ENCODE measurements at places on chromosomes 5 and 9.
A peak's percentile ranks its signal among the peaks of the same experiment; 100 is the strongest.

- H3K27me3 ChIP-seq = no peaks in the 10 kb centered on the region
- H3K36me3 ChIP-seq = no peaks in the 10 kb centered on the region
- H3K4me1 ChIP-seq = no peaks in the 10 kb centered on the region
- no peak overlapping the region for H3K4me3 ChIP-seq
These were observed 103.2 kb downstream of the WNK2 start for GRCh38 chr9:93287189-93287552.

GRCh38 chr5:149490599-149491485 lies 60.4 kb downstream of the CSNK1A1 start:
- peaks cover 7% of the 10 kb centered on the region for H3K4me1 ChIP-seq
- no peak for DNase-seq
- no peak overlapping the region for H3K27ac ChIP-seq
- no peak overlapping the region for H3K4me3 ChIP-seq

- no peak overlapping the region for H3K27ac ChIP-seq
- peaks cover 9% of the 10 kb centered on the region for H3K36me3 ChIP-seq
- no peak for DNase-seq
- H3K4me3 ChIP-seq = no peak overlapping the region
These were observed 8.3 kb downstream of the PPIC start for GRCh38 chr5:123028222-123028621.

- no peak overlapping the region for H3K27ac ChIP-seq
- no peak overlapping the region for H3K4me3 ChIP-seq
- no peak for DNase-seq
These were observed 1.7 kb upstream of the PTGDS start for GRCh38 chr9:136975644-136976043.

DNA sequence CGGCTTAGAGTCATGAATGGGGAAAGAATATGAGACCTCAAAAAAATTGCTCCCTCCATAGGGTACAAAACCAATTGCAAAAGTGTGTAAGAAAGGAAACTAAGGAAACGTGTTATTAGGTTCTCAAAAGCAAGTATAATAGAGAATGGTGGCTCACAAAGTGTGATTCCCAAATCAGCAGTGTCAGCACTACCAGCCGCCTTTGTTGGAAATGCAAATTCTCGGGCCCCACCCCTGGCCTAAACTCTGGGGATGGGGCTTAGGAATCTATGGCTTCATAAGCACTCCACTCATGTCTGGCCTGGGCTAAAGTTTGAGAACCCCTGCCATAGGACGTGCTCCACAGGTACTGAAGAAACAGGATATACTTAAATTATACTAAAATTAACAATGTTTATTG lies 1.6 kb upstream of the CCDC69 start:
- no peak for DNase-seq
- no peak overlapping the region for H3K27ac ChIP-seq

DNA sequence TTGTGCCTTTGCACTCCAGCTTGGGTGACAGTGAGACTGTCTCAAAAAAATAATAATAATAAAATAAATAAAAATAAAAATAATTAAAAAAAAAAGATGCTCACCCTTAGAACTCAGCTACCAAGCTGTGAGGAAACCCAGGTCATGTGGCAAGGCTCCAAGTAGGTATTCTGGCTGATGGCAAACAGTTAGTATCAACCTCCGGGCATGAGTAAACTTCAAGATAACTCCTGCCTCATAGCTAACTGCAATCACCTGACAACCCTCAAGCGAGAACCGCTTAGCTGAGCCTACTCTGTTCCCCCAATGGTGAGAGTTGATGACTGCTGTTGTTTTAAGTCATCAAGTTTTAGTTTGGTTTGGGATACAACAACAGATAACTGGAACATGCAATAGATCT lies 6.1 kb upstream of the SLC44A1 start:
- DNase-seq = peak; percentile 15
- H3K27ac ChIP-seq = no peak overlapping the region
- H3K4me1 ChIP-seq = peaks cover 5% of the 10 kb centered on the region
- no peaks in the 10 kb centered on the region for H3K36me3 ChIP-seq
- no peak overlapping the region for H3K4me3 ChIP-seq

DNA sequence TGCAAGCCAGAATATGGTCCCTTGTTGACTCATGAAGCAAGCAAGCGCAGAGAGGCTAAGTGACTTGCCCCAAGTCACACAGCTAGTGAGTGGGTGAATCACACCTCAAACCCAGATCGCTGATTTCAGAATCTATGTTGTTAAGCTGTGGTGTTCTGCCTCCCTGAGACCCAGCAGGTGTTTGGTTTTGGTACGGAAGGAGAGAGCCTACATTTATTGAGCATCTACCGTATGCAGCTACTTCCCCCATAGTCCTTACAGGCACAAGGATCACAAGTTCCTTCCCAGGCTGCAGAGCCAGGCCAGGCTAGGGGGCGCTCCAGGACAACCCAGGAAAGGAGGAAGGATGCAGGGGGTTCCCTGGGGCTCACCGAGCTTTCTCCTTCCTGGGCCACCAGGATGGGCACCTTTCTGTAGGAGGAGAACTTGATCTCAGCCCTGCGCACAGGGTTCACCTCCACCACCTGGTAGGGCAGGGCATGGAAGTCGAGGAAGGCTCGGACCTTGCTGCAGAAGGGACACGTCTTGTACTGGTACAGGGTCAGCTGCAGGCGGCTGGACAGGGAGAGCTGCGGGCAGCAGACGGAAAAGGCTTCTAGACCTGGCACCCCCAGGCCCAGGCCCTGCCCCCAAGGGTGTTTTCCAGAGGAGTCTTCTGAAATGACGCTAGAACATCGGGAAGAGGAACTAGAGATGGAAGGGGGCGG lies 2.5 kb downstream of the PTGES2 start:
- H3K4me3 ChIP-seq = no peak overlapping the region
- H3K27me3 ChIP-seq = no peaks in the 10 kb centered on the region
- H3K36me3 ChIP-seq = peaks cover 41% of the 10 kb centered on the region
- H3K4me1 ChIP-seq = peaks cover 13% of the 10 kb centered on the region
- no peak overlapping the region for H3K27ac ChIP-seq
- no peak for DNase-seq

DNA sequence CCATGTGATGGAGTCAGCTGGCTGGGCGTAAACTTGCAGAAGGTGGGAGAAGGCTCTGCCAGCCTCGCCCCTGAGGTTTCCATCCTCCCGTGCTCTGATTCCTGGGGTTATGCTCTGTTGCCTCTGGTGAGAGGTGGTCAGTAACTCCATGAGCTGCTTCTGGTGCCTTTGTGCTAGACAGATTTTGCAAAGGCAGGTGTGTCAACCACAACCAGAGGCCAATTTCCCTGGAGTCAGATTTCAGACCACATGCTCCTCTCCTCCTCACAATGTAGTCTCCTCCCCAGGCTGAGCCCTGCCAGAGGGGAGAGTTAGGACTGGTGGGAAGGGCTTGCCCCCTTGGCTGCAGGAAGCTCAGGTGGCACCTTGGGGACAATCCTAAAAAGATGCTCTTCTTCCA lies 38.8 kb upstream of the TENT4A start:
- H3K4me1 ChIP-seq = no peaks in the 10 kb centered on the region
- no peaks in the 10 kb centered on the region for H3K27me3 ChIP-seq
- H3K36me3 ChIP-seq = peaks cover 4% of the 10 kb centered on the region
- no peak for DNase-seq
- H3K27ac ChIP-seq = no peak overlapping the region

GRCh38 chr5:35821513-35821912 lies 35.2 kb upstream of the IL7R start:
- H3K27me3 ChIP-seq = no peaks in the 10 kb centered on the region
- DNase-seq = no peak
- no peaks in the 10 kb centered on the region for H3K36me3 ChIP-seq
- no peak overlapping the region for H3K4me3 ChIP-seq
- no peak overlapping the region for H3K27ac ChIP-seq

DNA sequence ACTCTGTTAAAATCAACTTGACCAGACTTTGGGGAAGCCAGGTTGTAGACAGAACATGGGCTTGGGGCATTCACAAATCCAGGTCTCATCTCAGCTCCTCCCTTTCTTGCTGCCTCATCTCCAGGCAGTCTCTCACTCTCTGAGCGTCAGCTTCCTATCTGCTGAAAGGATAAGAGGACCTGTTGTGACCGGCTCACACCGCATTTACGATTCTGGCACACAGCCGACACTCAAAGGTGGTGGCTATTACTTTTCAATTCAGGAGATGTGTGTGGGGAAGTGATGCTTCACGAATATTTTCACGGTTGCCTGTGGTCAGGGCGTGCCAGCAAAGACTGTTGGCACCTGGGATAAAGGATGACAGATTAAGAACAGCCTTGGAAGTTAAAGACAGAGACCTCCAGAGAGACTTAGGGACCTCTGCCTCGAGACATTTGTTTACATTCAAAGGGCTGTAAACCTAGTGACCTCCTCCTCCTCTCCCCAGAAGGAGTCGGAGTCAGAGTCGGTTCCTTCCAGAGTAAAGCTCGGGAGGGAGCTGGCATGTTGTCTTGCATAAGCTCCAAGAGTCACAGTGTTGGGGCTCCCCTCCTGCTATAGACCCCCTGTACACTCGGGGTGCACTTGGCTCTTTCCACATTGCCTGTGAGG lies 83.2 kb downstream of the AK8 start:
- no peaks in the 10 kb centered on the region for H3K36me3 ChIP-seq
- H3K27ac ChIP-seq = no peak overlapping the region
- no peak for DNase-seq
- H3K4me3 ChIP-seq = no peak overlapping the region
- H3K27me3 ChIP-seq = no peaks in the 10 kb centered on the region

- H3K4me1 ChIP-seq = peaks cover 24% of the 10 kb centered on the region
- peak; percentile 45 for DNase-seq
- H3K27ac ChIP-seq = peak overlapping the region; percentile 30
- peak overlapping the region; percentile 75 for H3K4me3 ChIP-seq
- H3K36me3 ChIP-seq = no peaks in the 10 kb centered on the region
- no peaks in the 10 kb centered on the region for H3K27me3 ChIP-seq
These were observed 603 bp downstream of the DENND1A start for GRCh38 chr9:123929177-123929869.

DNA sequence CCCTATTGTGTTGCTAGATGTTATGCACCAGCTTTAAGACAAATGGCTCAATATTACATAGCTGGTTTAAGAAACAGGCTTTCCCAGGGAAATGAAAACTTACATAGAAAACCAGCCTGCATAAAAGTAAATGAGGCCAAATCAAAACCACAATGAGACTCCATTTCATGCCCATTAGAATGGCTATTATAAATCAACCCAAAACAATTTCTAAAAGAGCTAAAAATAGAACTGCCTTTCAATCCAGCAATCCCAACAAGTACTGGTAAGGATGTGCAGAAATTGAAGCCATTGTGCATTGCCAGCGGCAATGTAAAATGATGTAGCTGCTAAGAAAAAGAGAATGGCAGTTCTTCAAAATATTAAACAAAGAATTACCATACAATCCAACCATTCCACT lies 1170.0 kb upstream of the CDH9 start:
- DNase-seq = no peak
- H3K36me3 ChIP-seq = no peaks in the 10 kb centered on the region
- no peak overlapping the region for H3K27ac ChIP-seq
- H3K27me3 ChIP-seq = no peaks in the 10 kb centered on the region
- no peaks in the 10 kb centered on the region for H3K4me1 ChIP-seq

DNA sequence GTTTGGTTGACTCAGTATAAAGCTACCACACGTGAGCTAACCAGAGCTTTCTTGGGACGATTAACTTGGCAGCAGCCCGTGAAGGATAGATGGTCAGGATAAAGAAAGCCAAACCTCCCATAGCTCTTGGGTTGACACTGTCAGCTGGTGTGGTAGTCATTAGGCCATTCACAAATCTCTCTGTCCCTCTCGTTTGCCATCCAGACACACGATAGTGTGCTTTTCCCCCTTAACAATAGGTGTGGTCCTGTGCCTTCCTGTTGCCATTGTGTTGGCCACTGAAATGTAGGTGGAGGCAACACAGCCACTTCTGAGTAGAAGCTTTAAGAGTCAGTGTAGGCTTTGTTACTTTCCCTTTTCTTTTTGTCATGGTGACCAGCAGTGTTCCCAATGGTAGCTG lies 11.7 kb downstream of the OR13J1 start:
- no peaks in the 10 kb centered on the region for H3K4me1 ChIP-seq
- H3K4me3 ChIP-seq = no peak overlapping the region

DNA sequence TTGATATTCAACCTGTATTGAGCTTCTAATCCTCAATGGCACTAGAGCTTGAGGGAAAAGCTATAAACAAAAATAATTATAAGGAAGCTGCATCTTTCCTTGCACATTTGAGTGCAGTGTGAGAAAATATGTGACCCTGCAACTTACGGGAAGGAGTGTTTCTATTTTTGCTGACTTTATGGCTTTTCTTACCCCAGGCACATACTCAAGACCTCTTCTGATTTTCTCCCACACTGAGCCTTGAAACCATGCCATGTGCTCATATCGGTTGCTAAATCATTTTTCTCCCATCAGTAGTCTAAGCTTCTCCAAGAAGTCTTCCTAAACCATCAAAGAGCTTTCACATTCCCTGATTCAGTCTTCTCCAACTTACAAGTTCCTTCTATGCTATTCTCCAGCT lies 91.5 kb downstream of the CDH6 start:
- DNase-seq = no peak
- H3K4me1 ChIP-seq = no peaks in the 10 kb centered on the region
- H3K27ac ChIP-seq = no peak overlapping the region
- H3K36me3 ChIP-seq = no peaks in the 10 kb centered on the region
- H3K4me3 ChIP-seq = no peak overlapping the region
- H3K27me3 ChIP-seq = no peaks in the 10 kb centered on the region

DNA sequence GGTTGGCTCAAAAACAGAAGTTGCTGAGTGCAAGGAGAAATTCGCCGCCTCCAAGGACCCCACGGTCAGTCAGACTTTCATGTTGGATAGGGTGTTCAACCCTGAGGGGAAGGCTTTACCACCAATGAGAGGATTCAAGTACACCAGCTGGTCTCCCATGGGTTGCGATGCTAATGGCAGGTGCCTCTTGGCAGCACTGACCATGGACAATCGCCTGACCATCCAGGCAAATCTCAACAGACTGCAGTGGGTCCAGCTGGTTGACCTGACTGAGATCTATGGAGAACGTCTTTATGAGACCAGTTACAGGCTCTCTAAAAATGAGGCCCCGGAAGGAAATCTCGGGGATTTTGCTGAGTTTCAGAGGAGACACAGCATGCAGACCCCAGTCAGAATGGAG lies 7.7 kb downstream of the GTF3C4 start:
- no peak for DNase-seq
- H3K27ac ChIP-seq = no peak overlapping the region
- peaks cover 2% of the 10 kb centered on the region for H3K4me1 ChIP-seq
- H3K4me3 ChIP-seq = no peak overlapping the region
- H3K36me3 ChIP-seq = peaks cover 24% of the 10 kb centered on the region

GRCh38 chr9:36336131-36336907 lies 63.8 kb downstream of the RNF38 start:
- no peak for DNase-seq
- H3K27ac ChIP-seq = no peak overlapping the region
- H3K27me3 ChIP-seq = no peaks in the 10 kb centered on the region
- H3K36me3 ChIP-seq = peaks cover 11% of the 10 kb centered on the region

DNA sequence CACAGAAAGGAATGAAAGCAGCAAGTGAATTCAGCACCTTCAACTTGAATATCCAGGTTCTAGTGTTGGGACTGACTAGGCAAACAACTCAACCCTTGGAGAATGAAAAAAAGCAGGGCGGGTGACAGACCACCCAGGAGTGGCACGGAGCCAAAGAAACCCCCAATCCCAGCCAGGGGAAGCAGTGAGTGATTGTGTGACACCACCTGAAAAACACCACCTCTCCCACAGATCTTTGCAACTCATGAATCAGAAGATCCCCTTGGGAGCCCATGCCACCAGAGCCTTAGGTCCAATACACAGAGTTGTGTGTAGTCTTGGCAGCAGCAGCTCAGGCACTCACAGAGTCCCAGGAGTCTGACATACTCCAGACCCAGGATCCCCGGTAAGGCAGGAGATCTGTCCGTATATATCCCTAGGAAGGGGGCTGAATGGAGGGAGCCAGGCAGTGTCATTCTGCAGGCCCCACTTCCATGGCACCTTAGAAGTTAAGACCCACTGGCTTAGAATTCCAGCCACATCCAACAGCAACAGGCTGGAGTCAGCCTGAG lies 22.1 kb upstream of the ROR2 start:
- no peaks in the 10 kb centered on the region for H3K36me3 ChIP-seq
- H3K27ac ChIP-seq = no peak overlapping the region
- H3K4me1 ChIP-seq = no peaks in the 10 kb centered on the region
